Skin of body (tissue), 3 donors: ENCODE measurements at places on chromosomes 3 and 15.

- DNase-seq = no peak
Measured at GRCh38 chr3:159322322-159322939, 520.6 kb downstream of the MFSD1 start.

DNA sequence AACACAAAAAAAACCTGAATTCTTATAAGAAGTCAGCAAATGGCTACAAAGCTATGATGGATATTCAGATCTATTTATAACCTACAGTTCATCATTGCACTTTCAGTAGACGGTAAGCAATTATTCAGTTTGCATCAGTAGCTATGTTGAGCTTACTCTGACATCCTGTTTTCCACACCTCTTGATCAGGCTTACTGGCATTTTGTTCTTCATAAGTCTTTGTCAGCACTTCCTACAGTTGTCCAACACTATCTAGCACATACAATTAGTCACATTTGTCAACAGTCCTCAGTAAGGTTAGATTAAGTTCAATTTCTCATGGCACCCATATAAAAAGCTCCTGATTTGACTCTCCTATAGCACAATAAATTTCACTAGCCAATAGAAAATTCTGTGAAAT, 71.2 kb upstream of the ST3GAL6 start:
- no peak for DNase-seq

GRCh38 chr15:78319588-78319987, 20.2 kb upstream of the SKIC8 start:
- no peak for DNase-seq

DNA sequence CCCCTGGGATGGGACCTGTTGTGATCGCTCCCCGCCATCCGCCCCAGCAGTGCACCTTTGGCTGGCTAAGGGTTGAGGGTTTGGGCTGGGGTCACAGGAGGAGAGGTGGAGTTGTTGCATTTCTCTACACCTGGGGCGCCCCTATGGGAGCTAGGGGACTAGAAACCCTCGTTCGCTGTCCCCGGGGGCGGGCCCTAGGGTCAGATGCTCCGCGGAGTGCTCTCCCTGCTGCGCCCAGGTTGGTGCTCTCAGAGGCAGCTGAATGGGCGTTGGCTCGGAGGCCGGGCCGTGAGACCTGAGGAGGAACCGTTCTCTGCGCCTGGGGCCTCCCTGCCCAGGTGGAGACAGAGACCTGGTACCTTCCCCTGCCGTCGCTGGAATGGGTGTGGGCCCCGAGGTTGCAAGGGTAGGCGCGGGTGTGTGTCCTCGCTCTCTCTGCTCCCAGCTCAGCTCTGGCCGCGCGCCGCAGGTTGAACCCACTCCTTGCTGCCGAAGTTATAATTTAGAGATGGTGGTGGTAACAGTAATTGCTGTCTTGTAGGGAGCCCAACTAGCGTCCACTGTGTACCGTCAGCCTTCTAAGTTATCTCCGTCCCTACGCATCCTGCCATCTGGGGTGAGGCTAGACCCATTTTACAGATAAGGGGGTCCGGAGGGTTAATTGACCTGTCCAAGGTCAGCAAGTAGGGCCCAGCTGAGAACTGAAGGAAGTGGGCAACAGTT, 965 bp downstream of the FLNB start:
- no peak for DNase-seq

DNA sequence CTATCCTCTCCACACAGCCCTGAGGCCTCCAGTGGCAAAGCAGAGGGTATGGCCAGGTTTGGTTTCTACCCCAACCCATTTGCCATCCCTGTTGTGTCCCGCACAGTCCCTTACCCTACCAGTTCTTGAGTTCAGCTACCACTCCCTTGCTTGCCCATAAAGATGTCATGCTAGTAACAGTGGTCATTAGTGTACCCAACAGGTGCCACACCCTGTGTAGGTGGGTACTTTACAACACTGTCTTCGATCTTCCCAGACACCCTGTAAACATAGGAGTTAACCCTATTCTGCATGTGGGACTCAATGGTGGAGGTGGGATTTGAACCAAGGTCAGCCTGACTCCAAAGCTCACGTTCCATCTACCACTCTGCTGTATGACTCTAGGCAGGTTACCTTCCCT, 23.2 kb downstream of the LINGO1 start:
- no peak for DNase-seq

DNA sequence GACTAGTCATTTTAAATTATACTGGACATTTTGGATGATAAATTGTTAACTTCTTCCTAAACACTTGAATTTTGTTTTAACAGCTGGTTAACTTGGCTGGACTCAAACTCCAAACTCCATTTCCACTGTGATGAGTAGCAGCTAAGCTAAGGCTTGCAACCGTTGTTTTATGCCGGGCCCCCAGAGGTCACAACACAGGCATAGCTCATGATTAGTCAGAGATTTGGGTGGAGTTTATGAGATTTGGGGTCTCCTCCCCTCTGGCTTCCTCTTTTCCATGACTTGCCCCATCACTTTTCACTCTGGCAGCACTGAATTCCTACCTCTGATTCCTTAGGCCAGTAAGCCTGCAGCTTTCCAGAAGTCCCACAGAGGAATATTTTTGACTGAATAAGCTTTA, 12.8 kb downstream of the THAP10 start:
- no peak for DNase-seq

DNA sequence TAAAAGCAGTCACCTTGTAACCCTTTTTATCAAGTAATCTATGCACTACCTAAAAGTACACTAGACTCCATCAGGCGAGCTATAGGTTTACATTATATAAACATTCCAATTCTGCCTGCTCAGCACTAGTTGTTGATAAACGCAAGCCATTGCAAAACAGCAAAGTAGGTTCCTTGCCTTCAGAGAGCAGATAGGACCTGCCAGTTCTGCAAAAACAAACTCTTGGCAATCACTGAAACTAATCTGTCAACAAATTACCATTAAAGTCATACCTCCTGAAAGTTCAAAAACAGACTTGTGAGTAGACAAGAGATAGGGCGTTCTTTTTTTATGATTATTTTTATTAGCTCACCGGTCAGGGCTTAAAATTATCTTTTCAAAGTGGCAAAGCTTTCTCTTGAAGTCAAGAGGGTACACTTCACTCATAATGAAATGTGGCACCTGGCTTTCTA, 392.5 kb downstream of the FOXP1 start:
- DNase-seq = no peak

DNA sequence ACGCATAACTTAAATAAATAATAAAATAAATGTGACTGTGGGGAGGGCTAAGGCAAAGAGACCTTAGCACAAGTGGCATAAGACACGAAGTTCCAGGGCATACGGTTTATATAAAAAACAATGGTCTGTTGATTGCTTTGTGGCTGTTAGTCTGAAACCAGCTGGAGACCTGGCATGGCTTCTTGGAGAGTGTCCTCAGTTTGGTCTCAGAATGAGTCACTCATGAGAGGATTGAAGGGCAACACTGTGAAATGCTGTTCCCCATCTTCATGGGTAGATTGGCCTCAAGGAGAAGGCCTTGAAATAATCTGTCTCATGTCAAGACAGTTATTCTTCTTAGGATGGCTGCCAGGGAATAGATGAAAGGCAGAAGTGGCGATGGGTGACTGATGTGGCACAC, 62.2 kb downstream of the SOX2 start:
- DNase-seq = no peak

DNA sequence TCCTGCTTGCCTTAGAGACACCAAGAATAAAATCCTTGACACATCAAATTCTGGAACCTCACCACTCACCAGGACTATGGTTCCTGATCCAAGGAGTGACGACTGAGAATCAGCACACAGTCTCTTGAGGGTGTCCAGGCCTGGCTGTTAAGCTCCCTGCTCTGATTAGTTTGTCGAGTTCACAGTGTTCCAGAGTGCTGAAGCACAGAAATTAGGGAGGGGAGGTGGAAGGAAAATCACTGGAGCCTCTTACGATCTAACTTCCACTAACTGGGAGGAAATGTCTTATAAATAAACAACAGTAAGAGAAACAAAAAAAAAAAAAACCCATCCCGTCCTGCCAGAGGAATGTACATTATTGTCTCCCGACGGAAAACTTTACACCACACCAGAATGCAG, 330.2 kb downstream of the TIGIT start:
- peak; percentile 45 for DNase-seq

- no peak for DNase-seq
Measured at GRCh38 chr3:186520957-186521842, 23.0 kb downstream of the CRYGS start.

GRCh38 chr3:77053795-77054194, 13.9 kb downstream of the ROBO2 start:
- peak; percentile 5 for DNase-seq

GRCh38 chr15:38168467-38169070, 84.1 kb upstream of the SPRED1 start:
- DNase-seq = no peak

DNA sequence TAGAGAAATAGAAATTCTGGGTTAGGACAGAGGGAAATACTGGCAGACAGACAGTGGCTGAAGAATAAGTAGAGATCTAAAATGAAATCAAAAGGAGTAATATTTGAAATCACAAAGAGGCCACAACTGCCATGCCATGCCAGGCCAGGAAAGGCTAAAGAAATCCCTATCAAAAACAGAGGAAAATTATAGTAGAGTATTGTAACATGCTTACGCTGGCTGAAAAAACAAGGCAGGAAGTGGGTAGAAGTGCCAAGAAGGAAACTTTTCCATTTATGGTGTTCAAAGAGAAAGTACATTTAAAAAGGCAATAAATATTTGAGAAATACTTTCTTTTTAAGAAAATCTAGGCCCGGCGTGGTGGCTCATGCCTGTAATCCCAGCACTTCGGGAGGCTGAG, 415.7 kb downstream of the PLCL2 start:
- no peak for DNase-seq

GRCh38 chr15:68271854-68272471, 5.6 kb upstream of the FEM1B start:
- DNase-seq = peak; percentile 23

DNA sequence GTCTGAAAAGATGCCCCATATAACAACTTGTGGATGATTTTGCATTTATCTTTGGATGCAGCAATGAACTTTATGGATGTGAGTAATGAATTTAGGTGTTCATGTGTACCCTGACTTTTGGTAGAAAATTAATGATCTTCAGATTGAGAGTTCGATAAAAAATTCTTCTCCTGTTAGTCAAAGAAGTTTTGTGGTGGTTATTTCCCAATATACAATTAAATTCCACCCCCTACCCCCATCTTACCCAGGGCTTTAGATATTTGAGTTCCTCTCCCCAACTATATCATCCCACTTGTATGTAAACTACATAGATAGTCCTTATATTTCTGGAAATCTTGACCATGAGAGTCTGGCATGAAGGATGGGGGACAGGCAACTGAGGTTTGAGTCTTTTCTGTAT, 126.1 kb upstream of the ALDH1A3 start:
- DNase-seq = no peak

GRCh38 chr15:85044894-85045293, 63.2 kb downstream of the PDE8A start:
- no peak for DNase-seq

GRCh38 chr3:34868935-34869334, 770.4 kb upstream of the ARPP21 start:
- no peak for DNase-seq

DNA sequence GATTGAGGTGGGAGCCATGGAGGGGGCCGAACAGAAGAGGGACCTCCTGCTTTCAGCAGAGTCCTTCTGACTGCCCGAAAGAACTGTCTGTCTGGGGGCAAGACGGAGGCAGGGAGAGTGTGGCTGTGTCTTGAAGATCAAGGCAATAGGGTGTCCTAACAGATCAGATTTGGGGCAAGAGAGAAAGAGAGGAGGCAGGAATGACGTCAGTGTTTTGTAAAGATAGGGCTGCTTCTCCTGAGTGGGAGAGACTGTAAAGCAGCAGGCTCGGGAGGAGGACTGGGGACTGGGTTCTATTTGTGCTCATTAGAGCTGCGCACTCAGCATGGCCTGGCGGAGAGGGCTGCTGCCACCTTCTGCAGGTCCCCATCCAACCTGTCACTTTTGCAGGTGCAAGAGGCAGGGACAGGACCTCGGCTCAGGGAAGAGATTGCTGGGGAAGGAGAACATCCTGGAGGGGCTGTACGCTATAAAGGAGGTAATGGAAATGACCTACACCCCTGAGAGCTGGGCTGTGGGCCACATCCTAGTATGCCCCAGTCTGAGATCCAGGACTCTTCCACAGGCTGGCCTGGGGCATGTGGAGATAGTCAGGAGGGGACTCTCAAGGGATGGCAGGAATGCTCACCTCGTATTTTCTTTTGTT, 29.0 kb upstream of the FGD5 start:
- no peak for DNase-seq

GRCh38 chr3:157958457-157958856, 147.8 kb downstream of the SHOX2 start:
- no peak for DNase-seq

DNA sequence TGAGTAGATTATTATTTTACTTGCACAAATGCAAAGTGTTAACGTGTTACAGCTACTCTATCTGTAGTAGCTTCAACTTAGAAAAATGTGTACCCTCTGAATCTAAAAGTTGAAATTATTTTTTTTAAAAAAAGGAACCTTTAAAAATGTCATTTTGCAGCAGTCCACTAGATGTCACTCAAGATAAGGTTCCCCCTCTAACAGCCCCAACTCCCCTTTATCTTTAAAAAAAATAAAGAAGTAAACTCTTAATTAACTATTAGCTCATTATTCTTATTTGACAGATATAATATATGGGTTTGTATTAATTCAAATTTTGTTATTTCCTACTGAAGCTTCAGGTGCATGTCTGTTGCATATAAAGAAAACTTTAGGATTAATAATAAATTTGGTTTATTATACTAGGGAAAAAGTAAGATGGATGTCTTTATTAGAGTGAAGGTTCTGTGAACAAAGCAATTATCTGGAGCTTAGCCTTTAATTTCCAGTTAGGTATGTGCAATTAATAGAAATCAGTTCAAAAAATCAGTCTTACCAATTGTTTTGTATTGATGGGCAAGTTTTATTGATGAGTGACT, 288.5 kb downstream of the VGLL3 start:
- DNase-seq = no peak

DNA sequence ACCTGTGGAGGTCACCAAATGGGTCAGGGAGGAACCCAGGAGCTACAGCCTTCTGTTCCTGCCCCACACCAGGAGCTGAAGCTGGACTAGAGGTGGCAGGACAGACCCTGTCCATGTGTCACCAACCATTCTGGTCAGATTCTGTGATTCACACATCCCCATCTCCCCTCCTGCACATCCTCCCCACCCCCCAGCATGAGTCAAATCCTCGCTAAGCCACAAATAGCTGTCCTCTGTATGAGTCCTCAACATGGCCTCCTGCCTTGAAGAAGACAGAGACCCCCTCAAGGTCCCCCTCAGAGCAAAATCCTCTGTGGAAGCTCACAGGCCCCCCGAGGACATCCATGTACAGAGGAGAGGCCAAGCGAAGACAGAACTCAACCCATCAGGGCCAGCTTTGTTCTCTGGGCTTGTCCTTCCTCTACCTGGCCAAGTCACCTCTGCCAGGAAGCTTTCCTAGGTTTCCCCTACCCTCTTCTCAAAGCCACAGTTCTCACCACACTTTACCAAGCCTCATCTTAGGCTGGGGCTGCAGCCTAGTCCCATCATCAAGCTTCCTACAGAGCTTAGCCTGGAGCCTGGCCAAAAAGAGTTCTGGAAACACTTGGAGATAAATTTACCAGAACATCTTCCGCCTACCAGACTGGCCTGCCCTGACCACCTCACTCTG, 17.1 kb downstream of the CACNA2D2 start:
- DNase-seq = no peak

- no peak for DNase-seq
Measured at GRCh38 chr3:101189796-101190195, 130.6 kb downstream of the IMPG2 start.

GRCh38 chr3:30315447-30315846, 291.0 kb upstream of the TGFBR2 start:
- DNase-seq = no peak
